ENCODE measurements at places on chromosomes 7 and 10. TPM values are rescaled to one million over a fixed set of nuclear protein-coding genes. Genes with fewer than 3 reads are reported as not detected.

Gene CRTAC1
- 4.3 TPM for total RNA-seq

Gene OPN1SW
- not detected for total RNA-seq

Gene PAX2
- not detected for total RNA-seq

Gene PNLIPRP3
- total RNA-seq: 1.1 TPM

GRCh38 chr7:135414850-135415439, 95.0 kb downstream of the CNOT4 start:
- no peak for DNase-seq

GRCh38 chr7:48090095-48090805, 1.2 kb downstream of the UPP1 start:
- DNase-seq: no peak

- no peak for DNase-seq
Measured at GRCh38 chr10:133438711-133439273, 14.4 kb upstream of the SPRN start.

DNA sequence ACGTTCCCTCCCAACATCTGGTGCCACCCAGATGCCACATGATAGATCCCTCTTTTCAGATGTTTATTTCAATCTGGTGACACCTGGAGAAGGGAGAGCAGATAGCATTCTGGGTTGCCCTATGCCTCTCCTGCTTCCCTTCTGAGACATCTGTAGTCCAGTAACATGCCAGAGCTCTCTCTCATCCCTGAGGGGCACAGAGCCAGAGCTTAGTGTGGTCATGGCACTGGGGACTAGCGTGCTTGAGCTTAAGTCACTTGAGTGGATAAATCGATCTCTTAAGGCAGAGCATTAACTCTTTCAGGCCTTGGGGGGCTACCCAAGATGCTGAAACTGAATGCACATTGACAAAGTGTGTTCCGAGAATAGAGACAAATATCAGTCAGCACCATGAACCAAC, 47.9 kb downstream of the WNT2 start:
- no peak for DNase-seq

- DNase-seq: no peak
Measured at GRCh38 chr7:106317971-106318370, 33.2 kb upstream of the NAMPT start.

DNA sequence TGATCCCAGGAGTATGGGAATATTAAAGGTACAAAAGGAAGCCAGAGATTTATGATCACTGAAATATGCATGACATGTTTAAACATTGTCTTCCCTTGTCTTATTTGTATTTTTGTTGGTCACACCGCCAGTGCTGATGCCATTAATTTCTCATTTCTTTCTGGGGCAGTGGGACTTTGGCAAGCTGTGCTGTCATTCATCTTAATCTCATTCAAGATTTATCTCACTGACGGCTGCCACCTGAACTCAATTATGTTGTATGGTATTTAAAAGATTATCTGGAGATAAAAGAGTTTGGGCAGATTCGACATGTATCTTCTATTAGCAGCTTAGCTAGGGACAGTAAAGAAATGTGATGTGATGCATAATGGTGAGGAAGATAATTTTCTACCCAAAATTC, 284.9 kb upstream of the PLXDC2 start:
- no peak for DNase-seq

GRCh38 chr10:13834581-13835286, 248.0 kb downstream of the PRPF18 start:
- DNase-seq: no peak
